Mucosa of descending colon (tissue), 3 donors: ENCODE measurements at places on chromosomes 7 and 10. TPM values are rescaled to one million over a fixed set of nuclear protein-coding genes. Genes with fewer than 3 reads are reported as not detected.

- no peak for DNase-seq
These were observed 68.6 kb downstream of the C7orf25 start for GRCh38 chr7:42843205-42843800.

SAMD9 gene
- total RNA-seq: 33.1 TPM

GRCh38 chr10:28676326-28676967 is 874 bp upstream of the BAMBI start:
- DNase-seq: peak; percentile 26

DNA sequence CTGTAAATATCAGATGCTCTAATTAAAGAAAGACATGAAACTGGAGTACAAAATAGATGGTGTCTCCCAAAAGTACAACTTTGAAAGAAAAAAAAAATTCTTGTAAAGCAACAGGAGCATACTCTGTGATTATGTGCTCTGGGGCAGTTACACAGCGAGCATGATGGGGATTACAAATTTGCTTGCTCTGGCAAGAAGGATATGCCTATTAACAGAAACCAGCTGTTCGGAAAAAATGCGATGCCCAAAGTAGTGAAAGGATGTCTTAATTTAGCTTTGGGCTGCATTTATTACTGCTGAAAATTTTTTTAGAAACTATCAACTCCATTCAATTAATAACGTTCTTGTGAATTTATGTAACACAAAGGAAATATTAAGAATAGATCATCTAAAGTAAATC is 256.9 kb upstream of the TPK1 start:
- no peak for DNase-seq

- no peak for DNase-seq
These were observed 1135.4 kb downstream of the XPNPEP1 start for GRCh38 chr10:108787932-108788331.

DNA sequence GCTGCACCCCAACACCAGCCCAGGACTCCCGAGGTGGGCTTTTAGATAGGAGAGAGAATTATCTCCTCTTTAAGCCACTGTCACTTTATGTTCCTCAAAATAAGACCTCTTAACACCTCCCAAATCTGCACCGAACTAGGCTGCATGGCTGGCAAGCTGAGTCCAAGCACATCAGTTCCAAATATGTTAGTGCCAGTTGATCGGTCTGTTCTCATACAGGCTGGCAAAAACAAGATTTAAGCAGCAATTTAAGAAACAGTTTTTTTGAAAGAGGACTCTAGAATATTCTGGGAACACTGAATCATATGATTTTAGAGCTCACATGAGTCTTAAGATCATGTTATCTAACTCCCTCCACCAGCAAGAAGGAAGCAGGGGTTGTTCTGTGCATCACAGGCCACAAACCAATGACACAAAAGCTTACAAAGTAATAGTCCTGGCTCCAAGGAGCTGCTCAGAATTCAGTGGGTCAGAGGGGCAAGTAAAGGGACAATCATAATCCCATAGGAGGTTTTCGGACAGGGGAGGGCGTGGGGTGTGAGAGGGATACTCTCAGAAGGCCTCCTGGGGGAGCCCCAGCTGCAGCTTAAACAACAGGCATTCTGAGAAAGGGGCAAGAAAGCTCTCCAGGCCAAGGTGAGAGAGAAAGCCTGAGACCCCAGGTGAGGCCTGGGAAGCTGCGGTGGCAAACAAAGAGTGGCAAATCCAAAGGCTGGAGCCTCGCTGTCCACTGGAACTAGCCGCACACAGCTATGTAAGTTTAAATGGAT is 7.1 kb downstream of the COBL start:
- DNase-seq: no peak

DNA sequence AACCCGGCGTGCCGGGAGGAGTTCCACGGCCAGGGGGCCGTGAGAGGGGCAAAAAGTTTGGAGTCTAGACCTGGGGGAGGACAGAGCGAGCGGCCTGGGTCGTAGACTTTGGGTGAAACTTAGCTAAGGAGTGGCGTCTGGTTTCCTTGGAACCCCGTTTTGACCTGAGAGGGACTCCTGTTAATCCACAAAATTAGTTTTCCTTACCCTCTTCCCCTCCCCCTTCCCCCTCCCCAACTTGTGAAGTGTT is 574 bp downstream of the MARCHF5 start:
- no peak for DNase-seq

GRCh38 chr10:10869592-10869991 is 148.1 kb upstream of the CELF2 start:
- DNase-seq: no peak

DNA sequence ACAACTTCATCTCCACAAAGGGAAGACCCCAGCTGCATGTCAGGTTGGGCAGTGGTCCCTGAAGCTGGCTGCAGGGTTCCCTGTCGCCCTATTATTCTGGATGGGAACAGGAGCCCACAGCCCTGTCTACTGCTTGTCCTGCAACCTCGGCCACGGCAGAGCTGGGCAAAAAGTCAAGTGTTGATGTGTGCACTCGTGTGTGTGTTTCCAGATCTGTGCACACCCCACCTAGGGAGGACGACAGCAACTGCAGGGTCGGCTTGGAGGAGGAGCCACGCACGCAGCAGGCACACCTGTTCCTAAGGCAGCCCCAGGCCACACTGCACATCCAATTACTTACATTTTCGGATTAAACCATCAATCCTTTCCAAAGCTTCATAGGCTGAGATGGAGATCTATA is 23.6 kb downstream of the PITRM1 start:
- no peak for DNase-seq

HDAC9 gene
- total RNA-seq: 16.0 TPM
